ENCODE measurements at places on chromosomes 2 and 18.

GRCh38 chr2:117794668-117795067 is 19.8 kb upstream of the DDX18 start:
- DNase-seq: no peak

DNA sequence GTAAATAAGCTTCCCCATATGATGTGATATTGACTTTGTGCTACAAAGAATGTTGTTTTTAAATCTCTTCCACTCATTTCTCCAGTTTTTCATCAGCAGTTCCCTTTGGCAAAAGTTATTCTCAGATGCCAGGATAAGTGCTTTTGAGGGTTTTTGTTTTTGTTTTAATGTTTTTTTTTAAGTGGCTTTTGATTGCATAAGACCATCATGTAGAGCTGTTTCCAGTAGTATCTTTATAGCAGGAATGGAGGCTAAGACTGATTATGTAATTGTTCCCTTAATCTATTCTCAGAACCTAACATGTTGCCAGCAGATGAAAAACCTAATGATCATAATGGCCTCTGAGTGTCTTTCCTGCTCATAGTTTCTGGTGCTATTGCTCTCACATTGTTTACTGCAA is 77.9 kb downstream of the CABLES1 start:
- DNase-seq: no peak

DNA sequence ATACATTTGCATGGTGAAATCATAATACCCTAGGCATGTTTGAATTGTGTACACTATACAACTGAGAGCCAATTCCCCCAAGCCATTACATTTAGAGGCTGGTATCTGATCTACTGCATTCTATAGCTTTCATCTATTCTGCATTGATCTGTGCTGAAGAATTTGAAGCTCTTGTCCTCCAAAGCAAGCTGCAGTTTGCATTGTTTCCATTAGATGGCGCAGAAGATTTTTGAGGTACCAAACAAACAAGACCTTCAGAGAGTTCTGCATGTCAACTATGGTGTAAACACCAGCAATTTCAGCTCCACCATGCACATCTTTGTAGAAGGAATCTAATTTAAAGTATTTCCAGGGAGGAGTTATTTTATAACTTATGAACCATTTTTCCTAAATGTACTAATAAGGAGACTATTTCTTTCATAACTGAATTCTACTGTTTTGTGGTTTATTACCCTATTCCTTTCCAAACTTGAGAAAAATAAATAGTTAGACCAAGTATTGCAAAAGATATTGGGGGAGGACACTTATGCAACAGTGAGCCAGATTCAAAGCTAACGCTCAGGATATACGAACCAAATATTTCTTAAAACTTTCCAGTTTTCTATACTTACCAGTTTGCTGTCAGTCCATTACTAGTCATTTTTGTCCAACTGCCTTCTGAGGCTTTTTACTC is 761.8 kb upstream of the ACVR2A start:
- peak; percentile 74 for DNase-seq

DNA sequence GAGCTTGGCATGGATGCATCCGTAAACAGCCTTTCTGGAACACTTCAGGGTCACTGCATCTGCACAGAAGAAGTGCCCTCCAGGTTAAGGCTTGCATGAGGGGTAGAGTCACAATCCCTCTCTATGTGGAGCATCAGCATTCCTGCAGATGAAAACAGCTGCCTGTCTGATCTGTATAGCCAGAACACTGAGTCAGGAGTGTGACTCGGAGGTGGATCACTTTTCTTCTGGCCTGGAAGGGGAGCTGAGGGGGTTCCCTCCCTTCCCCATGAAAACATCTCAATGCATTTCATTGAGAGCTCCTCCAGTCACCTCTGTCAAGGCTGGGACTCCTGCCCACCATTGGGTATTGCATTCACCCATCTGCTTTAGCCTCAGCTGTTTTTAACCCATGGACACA is 72.5 kb upstream of the SERPINE2 start:
- no peak for DNase-seq

GRCh38 chr2:205712508-205712907 is 30.2 kb downstream of the NRP2 start:
- DNase-seq: no peak

GRCh38 chr18:27540111-27540510 is 355.0 kb upstream of the CHST9 start:
- no peak for DNase-seq

DNA sequence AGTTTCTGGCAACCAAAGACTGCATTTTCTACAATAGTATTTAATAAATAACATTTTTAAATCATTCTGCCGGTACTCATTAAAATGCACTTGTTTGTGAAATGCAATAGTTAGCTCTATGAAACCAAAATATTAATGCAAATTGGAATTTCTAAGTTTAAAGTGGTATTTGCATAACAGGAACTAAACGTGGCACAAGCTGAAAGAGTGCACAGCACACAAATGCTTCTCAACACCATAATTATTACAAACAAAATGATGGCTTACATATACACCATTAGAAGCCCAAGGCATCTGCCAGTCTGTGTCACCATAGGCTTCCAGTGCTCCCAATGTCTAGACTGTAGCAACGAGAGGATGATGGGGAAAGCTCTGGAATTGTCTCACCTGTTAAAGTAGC is 280.5 kb downstream of the TCF4 start:
- DNase-seq: no peak

- DNase-seq: no peak
These were observed 96.6 kb downstream of the PLB1 start for GRCh38 chr2:28592481-28592880.

- no peak for DNase-seq
These were observed 94.9 kb downstream of the HS1BP3 start for GRCh38 chr2:20555954-20556353.

- DNase-seq: no peak
These were observed 10.2 kb downstream of the TNFAIP6 start for GRCh38 chr2:151367571-151367970.

DNA sequence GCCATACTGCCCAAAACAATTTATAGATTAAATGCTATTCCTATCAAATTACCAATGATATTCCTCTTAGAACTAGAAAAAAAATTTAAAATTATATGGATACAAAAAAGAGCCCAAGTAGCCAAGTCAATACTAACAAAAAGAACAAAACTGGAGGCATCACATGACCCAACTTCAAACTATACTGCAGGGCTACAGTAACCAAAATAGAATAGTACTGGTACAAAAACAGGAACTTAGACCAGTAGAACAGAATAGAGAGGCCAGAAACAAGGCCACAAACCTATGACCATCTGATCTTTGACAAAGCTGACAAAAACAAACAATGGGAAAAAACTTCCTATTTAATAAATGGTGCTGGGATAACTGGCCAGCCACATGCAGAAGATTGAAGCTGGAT is 86.1 kb upstream of the KYNU start:
- DNase-seq: no peak

DNA sequence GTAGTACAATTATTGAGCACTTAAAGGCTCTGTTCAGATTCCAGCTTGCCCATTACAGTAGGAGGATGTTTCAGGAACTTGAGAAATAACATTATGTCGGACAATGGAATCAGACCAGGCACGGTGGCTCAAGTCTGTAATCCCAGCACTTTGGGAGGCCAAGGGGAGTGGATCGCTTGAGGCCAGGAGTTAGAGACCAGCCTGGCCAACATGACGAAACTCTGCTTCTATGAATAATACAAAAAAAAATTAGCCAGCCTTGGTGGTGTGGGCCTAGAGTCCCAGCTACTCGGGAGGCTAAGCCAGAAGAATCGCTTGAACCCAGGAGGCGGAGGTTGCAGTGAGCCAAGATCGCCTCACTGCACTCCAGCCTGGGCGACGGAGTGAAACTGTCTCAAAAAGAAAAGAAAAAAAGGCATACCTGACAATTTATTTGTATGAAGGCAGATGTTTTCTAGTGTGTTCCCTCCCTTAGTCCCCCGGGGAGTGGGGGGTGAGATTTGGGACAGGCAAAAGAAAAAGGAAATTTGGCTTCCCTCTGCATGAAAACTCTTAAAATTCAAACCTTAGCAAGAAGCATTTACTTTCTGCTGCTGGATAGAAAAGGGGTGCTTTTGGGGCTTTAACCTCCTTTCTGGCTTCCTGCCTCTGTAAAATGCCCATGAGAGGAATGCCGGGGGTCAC is 13.7 kb upstream of the ZNF532 start:
- no peak for DNase-seq

DNA sequence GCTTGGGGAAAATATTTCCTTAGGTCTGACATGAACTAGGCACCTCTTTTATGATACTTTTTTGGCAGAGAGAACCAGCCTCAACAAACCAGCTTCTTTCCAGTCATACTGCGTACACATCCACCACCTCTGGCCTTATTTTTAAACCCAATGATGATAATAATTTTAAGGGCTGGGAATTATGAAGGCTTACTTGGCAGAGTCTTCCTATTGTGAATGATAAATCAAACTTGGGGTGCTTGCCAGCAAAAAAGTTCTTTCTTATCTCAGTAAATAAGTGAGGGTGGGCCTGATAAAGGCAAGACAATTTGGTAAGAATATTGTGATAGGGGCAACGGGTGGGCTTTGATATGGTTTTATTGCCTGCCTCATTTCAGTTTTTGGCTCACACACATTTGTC is 1230.2 kb upstream of the ZEB2 start:
- DNase-seq: no peak

DNA sequence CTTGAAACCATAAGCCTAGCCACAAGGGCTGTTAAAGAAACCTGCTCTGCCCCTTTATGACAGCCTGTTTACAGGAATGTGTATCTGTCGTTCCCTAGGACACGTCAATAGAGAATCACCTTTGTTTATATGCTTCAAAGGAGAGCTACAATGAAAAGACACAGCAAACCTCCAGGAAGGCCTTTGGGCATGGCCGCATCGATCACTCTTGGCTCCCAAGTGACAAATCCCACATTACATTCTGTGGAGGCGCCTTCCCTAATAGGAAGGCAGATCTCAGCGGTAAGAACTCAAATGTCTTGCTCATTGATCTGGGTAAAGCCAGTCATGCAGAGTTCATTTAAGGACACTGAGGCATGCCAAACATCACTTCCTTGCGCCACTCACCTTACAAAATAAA is 26.5 kb downstream of the KIAA2012 start:
- DNase-seq: no peak

DNA sequence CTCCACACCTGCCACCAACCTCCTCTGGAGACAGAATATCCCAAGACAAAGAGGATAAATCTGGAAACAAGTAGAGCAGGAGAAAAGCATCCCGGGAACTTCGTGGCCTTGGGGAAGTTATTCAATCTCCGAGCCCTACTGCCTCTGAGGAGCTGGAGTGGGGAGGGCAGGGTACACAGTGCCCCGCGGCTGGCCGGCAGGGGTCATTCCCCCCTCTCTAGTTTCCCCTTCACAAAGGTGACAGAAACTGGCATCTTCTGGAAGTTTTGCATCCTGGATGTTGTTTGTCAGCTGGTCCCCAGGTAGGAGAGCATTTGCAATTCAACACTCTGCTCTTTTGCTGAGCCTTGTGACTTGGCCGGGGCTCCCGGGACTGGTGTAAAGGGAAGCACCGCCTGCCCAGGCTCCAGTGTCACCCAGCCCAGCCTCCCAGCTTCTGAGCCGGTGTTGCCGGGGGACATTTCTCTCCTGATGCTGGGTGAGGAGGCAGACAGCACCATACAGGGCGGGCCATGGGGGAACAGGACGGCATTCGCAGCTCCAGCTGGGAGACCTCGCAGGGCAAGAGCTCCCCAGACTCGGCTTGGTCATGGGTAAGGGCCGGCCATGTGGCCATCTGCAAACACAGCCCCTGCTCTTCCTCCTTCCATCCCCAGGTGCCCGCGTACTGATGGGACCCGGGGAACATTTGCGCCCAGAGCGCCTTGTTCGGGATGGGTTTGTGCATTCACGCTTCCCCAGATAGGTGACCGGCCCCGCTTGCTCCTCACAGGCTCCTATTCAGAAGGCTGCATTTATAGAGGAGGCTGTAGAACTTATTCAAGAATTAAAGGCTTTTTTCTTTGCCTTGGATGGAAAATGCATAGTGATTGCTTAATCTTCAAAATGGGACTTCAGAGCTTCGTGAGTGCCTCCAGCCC is 7.4 kb upstream of the NTSR2 start:
- no peak for DNase-seq

GRCh38 chr2:38600242-38600891 is 2.4 kb downstream of the HNRNPLL start:
- no peak for DNase-seq

DNA sequence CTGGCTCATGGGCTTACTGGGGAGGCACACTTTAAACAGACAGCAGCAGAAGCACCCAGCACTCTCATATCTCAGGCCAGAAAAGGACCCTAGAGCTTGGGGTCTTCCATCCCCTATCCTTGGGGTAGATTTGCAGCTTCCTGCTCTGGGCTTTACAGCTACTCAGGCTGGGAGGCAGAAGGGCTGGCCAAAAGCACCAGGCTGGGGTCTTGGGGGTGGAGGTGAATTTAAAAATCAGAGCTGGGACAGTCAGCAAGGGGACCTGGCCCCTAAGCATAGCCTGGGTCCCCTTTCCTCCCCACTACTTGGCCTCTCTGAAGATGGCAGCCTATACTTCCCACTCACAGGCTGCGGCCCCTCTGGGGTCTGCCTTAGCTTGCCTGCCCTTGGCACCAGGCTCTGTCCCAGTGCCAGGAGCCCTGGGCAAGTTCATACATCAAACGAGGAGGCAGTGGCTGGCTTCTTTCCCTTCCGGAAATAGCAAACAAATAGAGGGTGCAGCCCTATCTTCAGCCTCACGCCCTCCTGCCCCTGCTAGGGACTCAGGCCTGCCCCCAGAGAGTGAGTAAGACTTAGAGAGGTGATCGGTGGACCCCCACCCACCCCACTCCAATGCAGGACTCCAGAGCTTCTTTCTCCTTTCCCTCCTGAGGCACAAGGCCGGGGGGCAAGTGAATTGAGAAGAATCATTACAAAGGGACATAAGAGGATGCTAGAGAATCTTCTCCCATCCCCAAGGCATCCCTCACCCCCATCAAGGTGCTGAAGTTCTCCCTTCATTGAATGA is 26.0 kb upstream of the TNS1 start:
- DNase-seq: peak; percentile 3

Data from activated CD4-positive, alpha-beta T cell treated with anti-CD3 and anti-CD28 coated beads, Interleukin-2, amount 10 ng/mL, durations not matched to agents 7 days and 5 days (primary cell).